Kidney (tissue), 22 donors: ENCODE measurements at places on chromosomes 5 and 9. TPM values are rescaled to one million over a fixed set of nuclear protein-coding genes. Genes with fewer than 3 reads are reported as not detected.

Gene QRFP
- not detected for total RNA-seq

Gene WWC1
- 174 TPM for total RNA-seq

Gene ANKRD34B
- 1.5 TPM for total RNA-seq

Gene DAPK1
- total RNA-seq = 166 TPM

Gene LECT2
- not detected for total RNA-seq

Gene INSL6
- 0.47 TPM for total RNA-seq

Gene GCNT4
- 2.0 TPM for total RNA-seq

Gene EQTN
- 1.4 TPM for total RNA-seq

Gene FOXD4L5
- total RNA-seq = 0.09 TPM

Gene C9orf50
- 1.1 TPM for total RNA-seq

DNA sequence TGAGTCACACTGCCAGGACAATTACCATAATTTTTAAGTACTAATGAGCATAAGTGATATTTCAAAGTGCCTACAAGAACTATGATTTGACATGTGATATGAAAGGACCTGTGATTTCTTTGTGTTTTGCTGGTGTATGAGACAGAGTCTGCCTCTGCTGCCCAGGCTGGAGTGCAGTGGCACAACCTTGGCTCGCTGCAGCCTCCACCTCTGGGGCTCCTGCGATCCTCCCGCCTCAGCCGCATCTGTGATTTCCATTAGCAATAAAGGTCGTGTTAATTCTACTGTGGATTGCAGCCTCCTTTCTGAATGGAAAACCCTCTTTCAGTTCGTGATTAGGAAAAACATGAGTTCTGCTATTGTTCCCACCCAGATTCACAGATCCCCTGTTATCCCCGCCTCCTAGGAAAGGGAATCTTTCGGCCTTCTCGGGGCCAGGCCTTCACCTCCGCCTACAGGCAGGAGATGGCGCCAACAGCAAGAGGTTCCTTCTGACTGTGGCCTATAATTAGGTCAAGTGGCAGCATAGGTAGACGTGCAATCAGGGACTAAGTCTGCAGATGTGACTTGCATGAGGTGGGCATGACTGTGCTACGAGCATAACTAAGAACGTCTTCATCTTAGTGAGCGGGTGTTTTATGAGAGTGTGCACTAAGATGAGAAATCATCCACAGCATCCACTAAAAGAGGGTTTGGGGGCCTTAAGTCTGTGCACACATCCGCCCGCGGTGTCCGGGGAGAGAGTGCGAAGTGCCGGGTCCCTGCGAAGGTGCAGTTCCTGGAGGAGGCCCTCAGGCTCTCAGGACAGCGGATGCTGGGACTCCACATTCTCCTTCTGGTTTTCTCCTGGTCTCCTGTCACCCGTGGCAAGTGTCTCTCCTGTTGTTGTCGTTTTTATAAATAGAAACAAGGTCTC is 23.1 kb downstream of the TRIM7 start:
- H3K27me3 ChIP-seq = no peaks in the 10 kb centered on the region
- no peak overlapping the region for H3K27ac ChIP-seq
- no peaks in the 10 kb centered on the region for H3K36me3 ChIP-seq
- H3K4me1 ChIP-seq = no peaks in the 10 kb centered on the region
- no peak overlapping the region for H3K4me3 ChIP-seq

DNA sequence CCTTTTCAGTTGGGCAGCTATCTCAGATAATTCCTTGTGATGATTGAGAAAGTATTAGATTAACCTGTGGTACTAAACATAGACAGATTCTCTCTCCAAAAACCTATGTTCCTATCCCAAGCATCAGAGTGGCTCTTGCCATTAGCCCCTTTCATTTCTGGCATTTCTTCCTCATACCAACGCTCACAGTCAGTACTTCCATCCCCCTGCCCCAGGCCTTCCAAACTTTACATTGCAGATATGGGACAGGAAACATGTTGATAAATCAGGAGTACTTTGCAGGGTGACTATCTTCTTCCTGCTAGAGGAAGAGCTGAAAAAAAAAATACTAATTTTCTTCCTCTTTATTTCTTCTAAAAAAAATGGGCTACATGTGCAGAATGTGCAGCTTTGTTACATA is 442.6 kb upstream of the RGMB start:
- no peaks in the 10 kb centered on the region for H3K27me3 ChIP-seq
- H3K4me1 ChIP-seq = no peaks in the 10 kb centered on the region
- no peak overlapping the region for H3K27ac ChIP-seq
- no peak overlapping the region for H3K4me3 ChIP-seq

- H3K4me3 ChIP-seq = no peak overlapping the region
- H3K27me3 ChIP-seq = no peaks in the 10 kb centered on the region
- no peaks in the 10 kb centered on the region for H3K36me3 ChIP-seq
- peaks cover 10% of the 10 kb centered on the region for H3K4me1 ChIP-seq
These were observed 46.7 kb downstream of the POC5 start for GRCh38 chr5:75670577-75670976.

DNA sequence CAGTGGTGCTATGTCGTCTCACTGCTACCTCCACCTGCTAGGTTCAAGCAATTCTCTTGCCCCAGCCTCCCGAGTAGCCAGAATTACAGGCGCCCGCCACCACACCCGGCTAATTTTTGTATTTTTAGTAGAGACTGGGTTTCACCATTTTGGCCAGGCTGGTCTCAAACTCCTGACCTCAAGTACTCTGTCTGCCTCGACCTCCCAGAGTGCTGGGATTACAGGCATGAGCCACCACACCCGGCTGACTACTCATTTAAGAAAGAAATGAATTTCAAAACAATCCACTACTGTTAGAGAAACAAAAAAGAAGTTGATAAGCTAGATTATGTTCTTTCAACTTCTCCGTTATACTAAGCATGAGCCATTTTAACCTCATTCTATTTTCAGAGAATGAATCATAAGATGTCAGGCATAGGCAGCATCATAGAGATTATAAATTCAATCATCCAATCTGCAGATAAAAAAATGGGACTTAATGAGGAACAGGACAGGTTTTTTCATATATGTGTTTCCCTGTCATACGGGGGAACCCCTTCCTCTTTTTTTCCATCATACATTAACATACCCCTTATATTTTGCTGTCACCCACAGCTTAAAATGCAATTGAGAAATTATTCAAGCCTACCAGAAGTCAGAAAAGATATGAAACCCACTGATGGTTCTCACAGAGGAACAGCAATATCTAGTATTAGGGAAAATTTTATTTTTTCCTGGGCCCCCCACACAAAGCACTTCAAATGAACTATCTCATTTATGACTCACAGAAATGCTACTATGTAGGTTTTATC is 26.5 kb upstream of the ADRB2 start:
- no peak for DNase-seq
- H3K4me1 ChIP-seq = no peaks in the 10 kb centered on the region
- no peak overlapping the region for H3K4me3 ChIP-seq
- no peaks in the 10 kb centered on the region for H3K27me3 ChIP-seq
- no peak overlapping the region for H3K27ac ChIP-seq

GRCh38 chr9:3177936-3178335 is 334.0 kb upstream of the PUM3 start:
- H3K36me3 ChIP-seq = no peaks in the 10 kb centered on the region
- H3K27ac ChIP-seq = no peak overlapping the region
- no peak overlapping the region for H3K4me3 ChIP-seq
- peaks cover 2% of the 10 kb centered on the region for H3K27me3 ChIP-seq
- no peaks in the 10 kb centered on the region for H3K4me1 ChIP-seq

GRCh38 chr5:176697934-176698538 is 50.8 kb downstream of the TSPAN17 start:
- no peaks in the 10 kb centered on the region for H3K4me1 ChIP-seq
- H3K27ac ChIP-seq = no peak overlapping the region
- no peak overlapping the region for H3K4me3 ChIP-seq
- no peaks in the 10 kb centered on the region for H3K27me3 ChIP-seq

DNA sequence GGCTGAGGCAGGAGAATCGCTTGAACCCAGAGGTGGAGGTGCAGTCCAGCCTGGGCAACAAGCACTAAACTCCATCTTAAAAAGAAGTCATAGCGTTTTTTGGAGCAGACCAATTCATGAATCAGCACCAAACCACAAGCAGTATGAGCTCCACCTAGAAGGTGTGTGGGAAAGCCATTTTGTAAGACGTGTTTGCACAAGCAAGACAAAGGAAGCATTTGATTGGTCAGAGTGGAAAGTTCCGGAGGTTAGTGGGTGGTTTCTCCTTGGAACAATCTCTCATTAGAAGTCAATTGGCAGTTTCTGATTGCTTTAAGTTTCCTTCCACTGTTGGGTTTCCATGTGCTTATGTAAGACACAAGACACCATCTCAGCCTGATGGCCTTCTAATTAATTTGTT is 5.0 kb downstream of the SRD5A1 start:
- DNase-seq = no peak
- H3K4me3 ChIP-seq = no peak overlapping the region
- H3K27ac ChIP-seq = no peak overlapping the region
- no peaks in the 10 kb centered on the region for H3K27me3 ChIP-seq

GRCh38 chr9:95605816-95606488 is 89.2 kb upstream of the PTCH1 start:
- peak; percentile 91 for DNase-seq
- H3K4me1 ChIP-seq = no peaks in the 10 kb centered on the region
- no peak overlapping the region for H3K27ac ChIP-seq
- H3K36me3 ChIP-seq = no peaks in the 10 kb centered on the region
- H3K27me3 ChIP-seq = no peaks in the 10 kb centered on the region

GRCh38 chr5:132020568-132021339 is 9.3 kb upstream of the ACSL6 start:
- DNase-seq = peak; percentile 22
- H3K36me3 ChIP-seq = no peaks in the 10 kb centered on the region
- H3K27ac ChIP-seq = no peak overlapping the region
- H3K4me1 ChIP-seq = no peaks in the 10 kb centered on the region
- no peak overlapping the region for H3K4me3 ChIP-seq

GRCh38 chr5:138620663-138621224 is 45.5 kb upstream of the HSPA9 start:
- no peaks in the 10 kb centered on the region for H3K36me3 ChIP-seq
- no peaks in the 10 kb centered on the region for H3K27me3 ChIP-seq
- no peaks in the 10 kb centered on the region for H3K4me1 ChIP-seq
- H3K27ac ChIP-seq = no peak overlapping the region
- no peak for DNase-seq

DNA sequence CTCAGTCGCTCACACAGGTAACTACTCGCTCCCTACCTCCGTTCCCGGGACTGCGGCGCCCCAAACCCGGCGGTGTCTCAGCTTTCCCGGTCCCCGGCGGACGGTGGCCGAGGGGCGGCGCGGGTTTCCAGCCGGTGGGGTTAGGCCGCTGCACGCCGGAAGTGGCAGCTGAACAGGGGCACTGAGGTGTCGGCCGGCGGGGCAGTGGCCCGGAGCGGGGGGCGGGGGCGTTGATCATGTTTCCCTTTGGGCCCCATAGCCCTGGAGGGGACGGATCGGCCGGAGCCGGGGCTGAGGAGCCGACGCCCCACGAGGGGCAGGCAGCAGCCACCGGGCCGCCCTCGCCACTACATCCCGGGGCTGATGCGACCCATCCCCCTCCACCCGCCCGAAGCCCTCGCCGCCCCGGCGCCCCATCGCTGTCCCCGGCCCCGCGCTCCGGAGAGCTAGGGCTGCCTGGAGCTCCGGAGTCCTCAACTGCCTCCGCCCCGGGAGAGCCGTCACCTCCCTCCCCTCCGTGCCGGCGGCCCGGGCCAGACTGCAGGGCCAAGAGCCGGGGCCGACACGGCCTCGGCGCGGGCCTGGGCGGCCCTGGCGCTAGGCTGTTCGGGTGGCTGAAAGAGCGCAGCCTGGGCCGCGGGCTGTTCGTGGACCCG is at the start of gene DCAF10:
Gene DCAF10, plus strand, starts transcription at position 167 of the 656 bp plus-strand sequence. Its CDS starts 70 bp downstream, at position 237.
- peak within 1 kb of the TSS; percentile 98 for H3K4me3 ChIP-seq
- H3K36me3 ChIP-seq = no peaks in the 10 kb centered on the region
- peak; percentile 96 for DNase-seq
- peaks cover 12% of the 10 kb centered on the region for H3K4me1 ChIP-seq
- peak within 1 kb of the TSS; percentile 82 for H3K27ac ChIP-seq

DNA sequence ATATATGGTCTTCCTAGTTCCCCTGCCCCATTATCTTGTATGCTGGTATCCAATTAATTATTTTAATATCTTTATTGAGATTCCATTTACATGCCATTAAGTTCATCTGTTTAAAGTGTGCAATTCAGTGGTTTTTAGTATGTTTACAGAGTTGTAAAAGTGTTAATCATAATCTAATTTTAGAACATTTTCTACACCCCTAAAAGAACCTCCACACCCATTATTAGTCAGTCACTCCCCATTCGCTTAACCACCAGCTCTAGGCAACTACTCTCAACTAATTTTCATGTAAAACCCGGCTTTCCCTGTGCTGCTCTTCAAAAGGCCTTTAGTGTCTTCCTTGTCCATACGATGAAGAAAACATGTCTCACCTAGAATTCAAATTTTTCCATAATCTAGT is 20.8 kb upstream of the CAVIN4 start:
- no peak overlapping the region for H3K4me3 ChIP-seq
- H3K27me3 ChIP-seq = no peaks in the 10 kb centered on the region
- no peaks in the 10 kb centered on the region for H3K4me1 ChIP-seq
- H3K27ac ChIP-seq = no peak overlapping the region
- no peak for DNase-seq

DNA sequence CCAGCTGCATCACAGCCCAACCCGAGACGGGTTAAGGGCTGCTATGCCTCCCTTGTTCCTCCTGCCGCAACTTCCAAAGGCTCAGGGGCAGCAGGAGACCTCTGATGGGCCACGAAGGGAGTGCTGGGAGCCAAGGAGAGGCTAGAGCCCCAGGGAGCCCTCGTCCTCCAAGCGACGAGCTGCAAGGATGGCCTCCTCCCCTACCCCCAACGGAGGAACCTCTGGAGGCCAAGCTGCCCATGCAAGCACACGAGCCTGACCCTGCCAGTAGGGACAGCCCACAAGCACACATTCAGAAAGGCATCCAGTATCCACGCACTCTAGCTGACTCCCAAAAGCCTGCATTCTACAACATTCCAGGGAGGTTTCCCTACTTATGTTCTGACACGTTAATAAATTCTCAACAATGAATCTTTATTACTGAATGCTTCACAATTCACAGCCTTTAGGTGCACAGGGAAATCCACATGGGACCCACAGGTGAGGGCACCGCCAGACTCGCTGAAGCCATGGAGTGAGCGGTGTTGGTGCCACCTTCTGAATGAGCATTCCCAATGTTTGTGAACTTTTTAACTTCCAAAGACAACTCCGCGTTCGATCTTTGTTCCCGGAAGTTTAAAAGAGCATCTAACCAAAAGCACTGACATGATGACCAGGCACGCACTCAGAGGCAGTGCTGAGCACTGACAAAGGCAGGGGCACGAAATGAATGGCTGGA is 28.7 kb downstream of the IPPK start:
- H3K4me3 ChIP-seq = no peak overlapping the region
- H3K27me3 ChIP-seq = no peaks in the 10 kb centered on the region
- no peaks in the 10 kb centered on the region for H3K36me3 ChIP-seq
- H3K4me1 ChIP-seq = no peaks in the 10 kb centered on the region
- no peak overlapping the region for H3K27ac ChIP-seq
- no peak for DNase-seq

GRCh38 chr5:139982975-139983240 is 60.2 kb downstream of the NRG2 start:
- H3K4me1 ChIP-seq = no peaks in the 10 kb centered on the region
- DNase-seq = no peak
- no peaks in the 10 kb centered on the region for H3K27me3 ChIP-seq

GRCh38 chr9:137000177-137000930 is 4.0 kb upstream of the CLIC3 start:
- H3K4me3 ChIP-seq = no peak overlapping the region
- H3K27ac ChIP-seq = peak overlapping the region; percentile 32
- peak; percentile 42 for DNase-seq
- H3K27me3 ChIP-seq = no peaks in the 10 kb centered on the region
